ENCODE measurements at places on chromosomes 5 and 9.

DNA sequence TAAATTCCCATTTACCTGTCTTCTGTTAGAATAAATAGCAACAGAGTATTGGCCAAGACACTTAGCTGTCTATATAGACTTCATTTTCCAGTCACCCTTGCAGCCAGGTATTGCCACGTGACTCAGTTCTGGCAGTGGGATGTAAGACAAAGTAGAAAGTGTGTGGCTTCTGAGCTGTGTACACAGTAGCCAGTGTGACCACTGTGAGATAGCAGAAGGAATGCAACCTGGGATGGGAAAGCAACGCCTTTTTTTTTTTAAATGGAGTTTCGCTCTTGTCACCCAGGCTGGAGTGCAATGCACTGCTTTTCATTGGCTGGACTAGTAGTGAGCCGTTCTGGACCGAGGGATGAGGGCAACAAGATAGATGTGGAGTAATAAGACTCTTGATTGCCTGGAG lies 64.5 kb upstream of the UBTD2 start:
- no peak for DNase-seq

DNA sequence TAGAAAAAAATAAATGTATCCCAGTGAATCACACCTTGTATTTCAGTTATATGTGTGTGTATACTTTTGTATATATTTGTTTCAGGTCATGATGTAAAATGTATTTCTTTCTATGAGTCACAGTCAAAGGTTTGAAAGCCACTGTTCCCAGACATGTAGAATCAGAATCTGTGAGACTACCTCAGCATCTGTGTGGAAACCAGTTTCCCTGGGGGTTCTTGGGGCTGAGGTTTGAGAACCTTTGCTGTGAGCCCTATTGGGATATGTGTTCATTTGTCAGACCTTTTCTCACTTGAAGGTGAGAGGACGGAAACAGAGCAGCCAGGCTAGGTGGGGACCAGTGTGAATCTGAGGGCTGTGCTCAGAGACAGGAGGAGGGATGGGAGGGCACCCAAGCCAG lies 78.7 kb upstream of the SAP30L start:
- DNase-seq = peak; percentile 33

DNA sequence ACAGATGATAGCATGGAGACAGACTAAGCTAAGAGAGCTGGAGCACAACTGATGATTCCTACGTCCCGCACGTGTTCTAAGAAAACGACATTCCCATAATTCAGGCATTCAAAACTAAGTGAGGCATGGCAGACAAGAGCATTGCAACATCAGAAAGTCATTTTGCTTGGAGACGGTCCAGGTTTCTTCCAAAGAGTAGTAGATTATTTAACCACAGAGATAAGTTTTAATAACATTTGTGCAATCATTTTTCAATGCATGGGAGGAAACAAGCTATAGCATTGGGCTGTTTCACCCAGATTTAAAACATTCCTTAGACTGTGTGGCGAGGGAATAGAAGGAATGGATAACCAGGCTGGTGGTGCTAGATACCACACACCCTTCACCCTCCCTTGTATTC lies 117.2 kb downstream of the APBA1 start:
- no peak for DNase-seq

DNA sequence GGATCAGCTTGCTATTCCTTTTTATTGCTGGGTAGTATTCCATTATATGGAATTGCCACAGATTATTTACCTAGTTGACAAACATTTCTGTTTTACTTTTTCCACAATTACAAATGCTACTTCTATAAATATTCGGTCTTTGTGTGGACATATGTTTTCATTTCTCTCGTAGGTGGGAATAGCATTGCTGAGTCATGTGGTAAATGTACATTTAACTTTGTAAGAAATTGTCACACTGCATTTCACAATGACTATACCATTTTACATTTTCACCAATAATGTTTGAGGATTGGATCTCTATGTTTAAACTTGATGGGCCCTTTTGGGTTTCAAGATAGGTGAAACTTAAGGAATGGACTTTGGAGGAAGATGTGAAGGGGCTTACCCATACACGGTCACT lies 19.7 kb downstream of the RAI14 start:
- no peak for DNase-seq

DNA sequence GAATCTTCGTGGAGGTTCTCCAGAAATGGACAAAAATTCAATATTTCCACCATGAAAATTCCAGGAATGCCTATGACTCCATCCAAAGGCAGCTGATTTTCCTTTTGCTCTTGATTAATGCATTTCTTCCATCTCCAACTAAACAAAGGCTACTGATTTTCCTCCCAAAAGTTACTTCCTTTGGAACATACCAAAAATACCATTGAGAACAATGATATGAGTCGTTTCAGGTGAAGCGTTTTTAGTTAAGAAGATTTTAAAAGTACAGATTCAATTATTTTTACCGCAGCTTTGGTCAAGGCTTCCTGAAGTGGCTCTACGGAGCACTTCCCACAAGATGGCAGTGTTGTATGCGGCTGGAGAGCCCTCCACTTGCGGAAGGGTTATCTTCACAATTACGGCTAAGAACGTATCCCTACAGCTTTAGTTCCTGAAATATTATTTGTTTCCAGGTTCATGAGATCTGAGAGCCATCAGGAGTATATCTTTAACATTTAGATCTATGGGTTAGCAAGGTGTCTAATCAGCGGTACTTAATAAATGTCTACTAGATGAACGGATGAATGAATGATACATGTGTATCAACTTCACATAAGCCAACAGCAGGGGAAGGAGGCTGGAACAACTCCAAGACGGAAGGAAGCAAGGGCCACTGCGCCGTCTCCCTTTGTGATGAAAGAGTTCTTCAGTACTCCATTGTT lies 35.9 kb upstream of the ARSB start:
- DNase-seq = peak; percentile 80

DNA sequence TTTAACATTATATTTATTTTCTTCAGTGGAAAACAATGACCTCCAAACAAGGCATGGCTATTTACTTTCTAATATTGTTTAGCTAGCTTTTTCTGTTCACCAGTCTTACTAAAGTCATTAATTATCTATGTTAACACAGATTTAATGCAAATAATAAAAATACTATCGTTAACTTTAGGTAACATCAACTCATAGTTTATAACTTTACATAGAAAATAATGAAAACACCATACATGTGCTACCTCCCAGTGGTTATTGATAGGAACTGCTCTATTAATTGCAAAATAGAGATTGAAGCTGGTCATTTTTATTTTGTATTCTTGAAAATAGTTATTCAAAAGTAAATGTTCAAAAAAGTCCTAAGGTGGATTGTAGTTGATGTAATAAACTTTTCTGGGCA lies 78.3 kb upstream of the HCN1 start:
- DNase-seq = no peak

- DNase-seq = no peak
Measured at GRCh38 chr9:134358662-134359319, 32.5 kb downstream of the RXRA start.

- DNase-seq = peak; percentile 32
Measured at GRCh38 chr5:14830210-14831005, 41.2 kb downstream of the ANKH start.

- no peak for DNase-seq
Measured at GRCh38 chr5:154923441-154924430, 14.3 kb downstream of the GEMIN5 start.

GRCh38 chr5:140043508-140043872 lies 391 bp upstream of the NRG2 start:
- DNase-seq = no peak
